Vagina (tissue), 2 donors: ENCODE measurements at places on chromosomes 13 and 19. TPM values are rescaled to one million over a fixed set of nuclear protein-coding genes. Genes with fewer than 3 reads are reported as not detected.

ADGRE2 gene
- 4.9 TPM for total RNA-seq

PRR22 gene
- 0.98 TPM for total RNA-seq

FAM83E gene
- total RNA-seq = 3.2 TPM

PPFIA3 gene
- 4.7 TPM for total RNA-seq

MBD3L3 gene
- not detected for total RNA-seq

LILRB2 gene
- total RNA-seq = 2.0 TPM

SOX1 gene
- not detected for total RNA-seq

GAPDHS gene
- not detected for total RNA-seq

UBE2L5 gene
- not detected for total RNA-seq

PRX gene
- total RNA-seq = 3.2 TPM

TNFSF9 gene
- 7.9 TPM for total RNA-seq
